ENCODE measurements at places on chromosomes 11 and 22.

- peak; percentile 35 for DNase-seq
Observed at GRCh38 chr11:34501949-34502348, 11.6 kb downstream of the ELF5 start.

DNA sequence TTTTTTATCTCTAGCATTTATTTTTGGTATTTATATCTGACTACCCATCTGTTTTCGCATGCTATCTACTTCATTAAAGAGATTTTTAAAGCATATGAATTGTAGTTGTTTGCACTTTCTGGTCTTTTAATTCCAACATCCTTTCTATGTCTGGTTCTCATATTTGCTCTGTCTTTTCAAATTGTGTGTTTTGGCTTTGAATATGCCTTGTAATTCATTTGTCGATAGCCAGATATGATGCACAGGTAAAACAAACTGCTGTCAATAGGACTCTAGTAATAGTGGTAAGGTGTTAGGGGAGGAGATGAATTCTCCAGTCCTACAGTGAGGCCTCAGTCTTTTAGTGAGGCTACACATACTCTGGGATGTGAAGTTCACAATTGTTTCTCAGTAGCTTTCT is 530.8 kb upstream of the CCDC179 start:
- no peak for DNase-seq

DNA sequence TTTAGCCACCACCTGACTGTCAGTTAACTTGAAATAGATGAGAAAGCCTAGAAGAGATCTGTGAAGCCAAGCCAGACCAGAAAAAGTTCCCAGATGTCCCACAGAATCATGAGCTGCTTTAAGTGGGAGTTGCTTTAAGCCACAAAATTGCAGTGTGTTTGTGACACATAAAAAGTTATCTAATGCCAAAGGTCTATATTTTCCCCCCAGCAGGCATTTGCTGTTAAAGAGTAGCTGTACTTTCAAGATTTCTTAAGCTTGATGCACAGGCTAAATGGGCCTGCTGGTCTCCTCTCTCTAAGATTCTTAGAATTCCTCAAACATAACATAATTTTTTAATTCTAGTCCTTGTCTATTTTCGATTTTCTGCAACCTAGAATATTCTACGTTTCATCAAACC is 825.7 kb downstream of the FAM181B start:
- DNase-seq: no peak

DNA sequence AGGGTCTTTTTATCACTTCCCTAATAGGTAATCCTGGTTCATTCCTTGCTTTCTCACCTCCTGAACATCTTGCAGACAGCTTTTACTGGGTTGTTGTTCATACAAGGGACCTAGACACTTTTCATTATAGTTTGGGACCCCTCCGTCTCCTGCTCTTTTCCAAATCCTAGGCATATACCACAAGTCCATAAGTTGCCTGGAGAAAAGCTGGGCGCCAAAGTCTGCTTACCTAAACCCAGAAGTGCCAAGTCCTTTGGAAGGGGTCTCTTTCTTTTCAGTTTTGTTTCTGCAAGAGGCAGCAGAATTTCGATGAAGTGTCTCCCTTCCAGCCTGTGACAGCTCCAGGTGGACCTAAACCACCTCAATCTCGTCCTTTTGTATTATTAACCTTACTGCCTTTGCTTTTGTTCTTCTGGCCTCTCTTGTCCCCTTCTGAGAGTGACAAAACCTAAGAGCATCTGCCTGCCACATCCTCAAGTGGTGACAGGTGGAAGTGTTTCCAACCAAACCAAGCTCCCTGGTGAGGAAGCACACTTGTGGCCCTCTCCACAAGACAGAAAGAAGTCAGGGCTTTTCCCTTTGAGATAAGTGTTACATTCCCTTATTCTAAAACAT is 19.5 kb upstream of the P2RY6 start:
- no peak for DNase-seq

DNA sequence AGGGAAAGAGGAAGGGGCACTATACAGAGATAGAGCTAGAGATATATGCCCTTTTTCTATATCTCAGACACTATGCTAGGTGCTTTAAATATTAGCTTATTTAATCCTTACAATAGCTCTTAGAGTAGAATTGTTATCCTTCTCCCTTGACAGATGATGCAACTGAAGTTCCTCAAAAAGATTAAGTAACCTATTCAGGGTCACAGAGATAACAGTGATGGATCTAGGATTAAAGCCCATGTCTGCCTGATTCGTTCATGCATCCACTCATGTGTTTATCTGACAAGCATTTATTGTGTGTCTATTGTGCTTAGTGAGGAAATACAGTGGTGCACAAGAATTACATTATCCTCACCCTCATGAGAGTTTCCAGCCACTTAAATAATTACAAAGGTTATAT is 8.7 kb downstream of the CCDC83 start:
- DNase-seq: no peak

GRCh38 chr22:44529827-44530523 is 31.9 kb upstream of the RTL6 start:
- no peak for DNase-seq

DNA sequence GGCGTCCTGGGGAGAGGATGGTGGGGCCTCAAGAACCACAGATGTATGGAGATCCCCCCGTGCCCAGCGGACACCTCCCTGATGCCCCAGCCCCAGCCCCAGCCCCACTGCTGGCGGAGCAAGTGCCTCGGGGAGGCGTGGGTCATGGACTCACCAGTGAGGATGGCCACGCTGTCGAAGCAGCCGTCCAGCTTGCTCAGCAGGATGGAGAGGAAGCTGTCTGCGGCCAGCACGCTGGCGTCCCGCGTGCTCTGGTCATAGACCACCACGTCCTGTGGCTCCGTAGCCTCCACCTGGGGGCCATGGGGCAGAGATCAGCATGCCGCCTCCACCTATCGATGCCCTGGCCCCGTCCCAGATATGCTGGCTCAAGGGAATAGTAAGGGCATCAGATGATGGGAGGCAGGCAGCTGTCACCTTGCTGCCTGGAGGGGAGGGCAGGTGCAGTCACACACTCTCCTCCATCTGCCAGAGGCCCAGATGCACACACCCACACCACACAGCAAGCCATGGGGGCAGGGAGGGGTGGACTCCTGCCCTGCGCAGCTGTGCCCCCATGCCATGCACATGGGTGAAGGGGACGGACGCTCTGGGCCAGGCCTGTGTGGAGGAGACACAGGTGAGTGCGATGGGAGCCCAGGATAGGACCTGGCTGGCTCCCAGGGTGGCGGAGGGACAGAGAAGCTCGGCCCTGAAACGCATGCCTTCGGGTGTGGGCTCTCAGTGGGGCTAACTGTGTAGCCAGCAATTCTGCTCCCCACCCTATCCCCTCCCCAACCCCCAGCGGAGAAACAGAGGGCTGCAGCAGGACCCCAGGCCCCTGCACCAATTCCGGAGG is 8.2 kb downstream of the DUSP8 start:
- no peak for DNase-seq

DNA sequence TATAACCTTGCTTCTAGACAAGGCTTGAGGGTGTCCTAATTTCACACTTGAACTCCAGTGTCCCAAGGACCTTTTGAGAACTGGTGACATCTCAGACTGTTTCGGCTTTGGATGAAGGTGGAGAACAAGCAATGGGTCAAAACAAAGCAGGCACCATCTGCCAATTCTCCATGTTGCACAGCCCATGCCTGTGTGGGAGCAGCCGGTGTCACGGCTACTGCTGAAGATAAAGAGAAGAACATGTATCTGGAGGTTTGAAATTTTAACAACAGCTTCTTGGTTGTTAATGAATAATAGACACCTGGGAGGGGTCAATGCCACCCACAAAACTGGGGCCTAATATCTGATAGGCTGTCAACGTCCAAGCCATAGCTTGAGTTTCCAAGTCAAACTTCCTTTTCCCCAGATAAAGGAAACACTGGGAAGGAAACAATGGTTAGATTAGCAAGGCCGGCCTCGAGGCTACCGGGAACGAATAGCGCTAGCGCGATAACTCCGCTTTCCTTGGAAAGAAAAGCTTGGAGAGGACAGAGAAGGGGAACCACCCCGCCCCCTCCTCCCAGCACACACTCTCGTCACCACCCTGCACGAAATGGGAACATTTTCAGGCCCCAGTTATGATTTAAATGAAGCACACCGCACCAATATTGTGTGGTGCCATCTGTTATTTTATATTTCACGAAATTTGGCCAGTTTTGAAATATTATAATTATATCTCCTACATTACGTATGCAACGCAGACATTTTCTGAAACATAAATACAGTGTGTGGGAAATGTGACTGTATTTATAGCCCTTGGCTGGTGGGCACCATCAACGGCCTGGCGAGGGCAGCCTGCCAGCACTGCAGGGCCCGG is 21.8 kb upstream of the OPCML start:
- DNase-seq: no peak

DNA sequence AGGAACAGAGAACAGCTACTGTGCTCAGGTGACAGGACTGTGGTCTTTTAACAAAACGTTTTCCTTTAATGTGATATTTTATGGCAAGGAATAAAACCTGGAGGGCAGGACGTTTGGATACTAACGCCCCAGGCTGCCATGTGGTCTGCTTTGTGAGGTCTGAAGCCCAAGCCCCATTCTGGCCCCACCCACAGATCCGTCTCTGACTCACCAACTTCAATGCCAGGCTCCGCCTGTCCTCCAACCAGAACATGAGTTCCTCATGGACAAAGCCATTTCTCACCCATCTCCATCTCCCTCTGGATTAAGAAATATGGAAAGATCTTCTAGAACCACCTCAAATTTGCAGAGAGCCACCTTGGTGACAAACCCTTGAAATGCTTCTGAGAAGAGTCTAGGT is 148.8 kb downstream of the CRYBB2 start:
- peak; percentile 89 for DNase-seq
